ENCODE measurements at places on chromosomes 5 and 9. TPM values are rescaled to one million over a fixed set of nuclear protein-coding genes. Genes with fewer than 3 reads are reported as not detected.

DNA sequence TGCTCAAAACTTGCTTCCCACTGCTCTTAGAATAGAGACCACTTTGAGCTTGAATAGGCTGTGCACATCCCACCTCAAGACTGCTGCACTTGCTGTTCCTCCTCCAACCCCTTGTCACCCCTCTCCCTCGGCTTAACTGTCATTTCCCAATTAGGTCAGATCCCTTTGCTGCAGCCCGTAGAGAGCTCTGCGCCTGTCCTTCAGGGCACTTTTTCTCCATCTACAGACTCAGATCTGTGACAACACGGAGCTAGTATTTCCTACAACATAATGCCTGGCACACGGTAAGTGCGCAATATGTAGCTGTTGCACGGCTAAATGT is 485 bp upstream of the HABP4 start:
- DNase-seq, result no peak

- DNase-seq, result no peak
Observed at GRCh38 chr9:97382099-97382718, 29.7 kb upstream of the TDRD7 start.

DNA sequence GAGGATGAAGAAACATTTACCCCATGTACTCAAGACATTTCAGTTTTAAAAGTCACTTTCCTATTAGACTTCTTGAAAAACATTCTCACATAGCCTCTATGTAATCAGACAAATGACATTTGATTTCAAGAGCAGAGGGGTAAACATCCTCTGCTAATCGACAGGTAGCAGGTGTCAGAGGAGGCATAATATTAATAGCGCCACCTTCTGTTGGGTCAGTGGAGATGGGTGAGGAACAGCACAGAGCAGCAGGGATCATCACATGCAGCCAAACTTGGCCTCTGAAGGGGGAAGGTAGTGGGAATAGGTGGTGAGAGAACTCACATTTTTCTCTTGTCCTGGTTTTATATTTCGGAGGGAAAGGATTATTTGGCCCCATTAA is 3.3 kb upstream of the LSM11 start:
- no peak for DNase-seq

DNA sequence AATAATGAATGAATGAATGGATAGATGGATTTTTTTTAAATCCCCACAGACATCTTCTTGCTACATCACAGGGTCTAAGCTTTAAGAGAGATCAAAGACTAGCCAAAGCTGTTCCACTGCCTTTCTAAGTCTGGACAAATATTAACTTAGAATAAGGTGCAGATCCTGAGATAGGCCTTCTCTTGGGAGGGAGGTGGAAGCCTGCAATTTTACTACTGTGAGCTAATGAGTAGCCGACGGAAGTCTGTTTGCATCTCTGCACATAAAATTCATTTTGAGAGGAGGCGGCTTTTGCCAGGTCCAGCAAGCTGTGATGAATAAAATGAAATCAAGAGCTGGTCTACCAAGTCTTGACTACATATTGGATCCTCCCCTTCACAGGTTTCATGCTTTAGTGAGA is 484.9 kb downstream of the TMEM38B start:
- no peak for DNase-seq

- no peak for DNase-seq
Observed at GRCh38 chr5:173315495-173316338, 12.5 kb downstream of the STC2 start.

GRCh38 chr9:108565651-108566378 is 290.0 kb downstream of the ACTL7B start:
- peak; percentile 34 for DNase-seq

DNA sequence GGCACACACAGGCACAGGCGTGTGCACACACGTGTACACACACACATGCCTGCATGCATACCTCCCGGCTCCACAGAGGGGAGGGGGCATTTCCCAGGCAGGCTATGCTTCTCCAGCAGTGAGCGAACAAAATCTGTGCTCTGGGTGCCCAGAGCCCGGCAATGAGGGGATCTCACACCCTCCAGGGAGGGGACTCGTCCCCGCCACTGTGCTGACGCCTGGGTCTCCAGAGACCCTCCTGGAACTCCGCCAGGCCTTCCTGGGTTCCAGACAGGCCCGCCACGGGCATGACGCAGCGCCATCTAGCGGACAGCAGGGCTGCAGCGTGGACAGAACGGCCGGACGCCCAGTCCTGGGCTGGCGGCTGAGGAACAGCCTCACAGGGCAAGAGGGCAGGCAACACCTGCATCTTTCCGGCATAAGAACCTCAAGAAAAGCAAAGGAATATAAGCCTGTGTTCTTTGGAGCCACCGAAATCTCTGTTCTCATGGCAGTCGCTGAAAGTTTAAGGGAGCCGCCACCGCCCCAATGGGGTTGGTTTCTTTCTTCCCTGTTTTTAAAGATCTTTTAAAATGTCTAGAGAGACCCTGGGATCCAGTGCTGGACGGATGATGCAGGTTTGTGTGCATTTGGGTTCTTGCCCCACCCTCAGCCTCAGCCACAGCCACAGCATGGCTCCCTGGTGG is 135.6 kb upstream of the PPP1R26 start:
- DNase-seq, result peak; percentile 76

GRCh38 chr5:93800988-93801811 is 59.8 kb upstream of the POU5F2 start:
- DNase-seq, result no peak

- no peak for DNase-seq
Observed at GRCh38 chr9:121772600-121773285, 121.3 kb downstream of the DAB2IP start.

- no peak for DNase-seq
Observed at GRCh38 chr9:17905366-17905765, 326.5 kb downstream of the SH3GL2 start.

DNA sequence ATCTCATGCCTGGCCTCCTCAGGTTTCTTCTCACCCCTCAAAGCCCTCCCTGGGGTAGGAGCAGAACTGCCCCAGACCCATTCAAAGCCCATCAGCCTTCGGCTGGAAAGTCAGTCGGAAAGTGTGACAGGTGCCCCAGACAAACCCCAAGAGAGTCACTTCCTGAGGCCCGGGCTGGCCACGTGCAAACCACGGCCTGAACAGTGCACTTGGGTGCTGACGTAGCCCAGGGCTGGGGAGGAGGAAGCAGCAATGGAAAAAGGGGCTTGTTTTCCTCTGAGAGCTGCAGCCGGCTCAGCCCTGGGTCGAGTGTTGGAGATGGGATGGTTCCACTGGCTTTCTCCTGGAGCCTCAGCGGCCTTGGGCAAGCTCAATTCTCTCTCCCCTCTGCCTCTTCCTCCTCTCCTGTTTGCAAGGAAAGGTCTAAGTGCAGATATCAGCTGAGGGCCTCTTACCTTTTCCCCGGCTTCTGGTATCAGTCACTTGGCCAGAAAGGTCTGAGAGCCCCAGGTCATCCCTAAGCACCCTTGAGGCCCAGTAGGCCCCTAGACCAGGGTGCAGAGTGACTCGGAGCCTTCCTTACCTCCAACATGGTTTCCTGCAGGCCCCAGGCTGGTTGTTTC is 5.9 kb upstream of the EGR1 start:
- DNase-seq, result no peak

DNA sequence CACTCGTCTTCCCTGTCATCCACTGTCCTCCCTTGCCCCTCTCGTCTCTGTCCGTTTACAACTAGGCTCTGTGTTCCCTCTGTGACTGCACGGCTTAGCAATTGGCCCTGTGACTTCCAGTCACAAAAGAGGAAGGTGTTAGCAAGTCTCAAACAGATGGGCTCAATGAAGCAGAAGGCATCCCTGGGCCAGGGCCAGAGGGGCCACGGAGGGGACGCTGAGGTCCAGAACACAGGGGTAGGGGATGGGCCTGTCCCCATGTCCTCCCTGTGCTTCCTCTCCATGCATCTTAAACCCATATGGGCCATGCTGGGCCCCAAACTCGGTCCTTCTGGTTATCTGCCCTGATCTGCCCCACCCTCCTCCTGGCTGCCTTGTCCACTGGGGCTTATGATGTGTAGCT is at the start of gene CD72:
Gene CD72 (minus strand): TSS at position 89 of the 403 bp plus-strand sequence. CDS start 110 bp downstream, outside the sequence.
- no peak for DNase-seq

Gene SLC6A18
- not detected for total RNA-seq

Gene PTCD2
- 13.5 TPM for total RNA-seq

Gene ZNF608
- total RNA-seq, result 148 TPM

Gene CDO1
- total RNA-seq, result 24.6 TPM

Gene NRG2
- total RNA-seq, result 4.8 TPM

Gene SPEF2
- 15.6 TPM for total RNA-seq

Data from progenitor cell of endocrine pancreas (in vitro differentiated cells).